ENCODE measurements at places on chromosomes 2 and 18.

GRCh38 chr2:5385596-5385995 is 306.6 kb upstream of the SOX11 start:
- DNase-seq: no peak

- no peak for DNase-seq
These were observed 164.2 kb upstream of the CAPN13 start for GRCh38 chr2:30971231-30972025.

GRCh38 chr18:2337552-2338141 is 233.7 kb downstream of the METTL4 start:
- no peak for DNase-seq

- DNase-seq: no peak
These were observed 120.7 kb upstream of the ZC3H15 start for GRCh38 chr2:186365406-186365805.
